Muscle of arm (tissue), 14 donors: ENCODE measurements at places on chromosomes 6 and 20. TPM values are rescaled to one million over a fixed set of nuclear protein-coding genes. Genes with fewer than 3 reads are reported as not detected.

DNA sequence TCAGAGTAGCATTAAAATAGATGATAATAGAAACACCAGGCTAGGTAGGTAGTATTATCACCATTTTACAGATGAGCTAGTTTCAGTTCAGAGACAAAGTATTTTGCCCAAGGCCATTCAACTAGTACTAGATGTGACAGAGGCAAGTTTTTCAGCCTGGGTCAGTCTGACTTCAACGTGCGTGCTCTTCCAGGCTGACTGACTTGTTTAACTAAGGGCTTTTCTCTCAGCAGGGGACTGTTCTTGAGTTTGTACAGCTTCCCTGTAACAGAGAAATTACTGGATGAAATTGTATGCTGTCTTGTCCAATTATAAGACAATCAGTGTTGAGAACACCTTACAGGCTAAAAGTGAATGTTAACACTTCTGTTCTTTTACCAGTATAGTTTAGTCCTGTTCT is 333.5 kb upstream of the MAN1A1 start:
- no peak for DNase-seq

- DNase-seq = no peak
Observed at GRCh38 chr6:87465051-87465450, 7.7 kb upstream of the SLC35A1 start.

- peak; percentile 78 for DNase-seq
Observed at GRCh38 chr6:168638468-168639271, 197.7 kb downstream of the SMOC2 start.

- DNase-seq = no peak
Observed at GRCh38 chr6:110448846-110449540, 27.4 kb downstream of the SLC22A16 start.

GRCh38 chr20:14569641-14570040 is 232.2 kb upstream of the FLRT3 start:
- no peak for DNase-seq

DNA sequence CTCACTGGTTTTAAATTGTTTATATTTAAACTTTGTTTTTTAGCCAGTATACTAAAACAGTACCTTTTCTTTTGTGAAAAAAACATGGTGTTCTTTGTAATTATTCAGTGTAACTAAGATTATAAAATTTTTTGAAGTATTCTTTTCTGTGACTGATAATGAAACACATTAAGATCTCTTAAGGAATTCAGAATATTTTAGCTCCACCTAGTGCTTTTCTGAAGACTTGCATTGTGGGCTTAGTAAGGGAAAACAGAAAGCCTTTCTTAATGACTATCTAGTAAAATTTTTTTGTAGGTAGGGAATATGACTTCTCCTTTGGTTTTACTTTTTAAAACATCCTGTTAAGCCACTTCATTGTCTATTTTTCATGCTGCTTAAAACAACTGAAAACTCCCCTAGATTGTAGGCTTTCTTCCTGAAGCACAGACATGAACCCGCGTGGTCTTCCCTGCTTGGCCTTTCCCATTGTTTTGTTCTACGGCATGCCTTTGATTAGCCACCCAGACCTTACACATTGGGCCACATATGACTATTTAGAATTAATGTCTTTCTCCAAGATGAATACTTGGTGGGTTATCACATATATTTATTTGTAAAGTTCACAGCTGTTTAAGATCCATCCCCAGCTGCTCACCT is 72.1 kb downstream of the AFDN start:
- peak; percentile 20 for DNase-seq

- no peak for DNase-seq
Observed at GRCh38 chr6:8269872-8270454, 165.4 kb downstream of the SLC35B3 start.

DNA sequence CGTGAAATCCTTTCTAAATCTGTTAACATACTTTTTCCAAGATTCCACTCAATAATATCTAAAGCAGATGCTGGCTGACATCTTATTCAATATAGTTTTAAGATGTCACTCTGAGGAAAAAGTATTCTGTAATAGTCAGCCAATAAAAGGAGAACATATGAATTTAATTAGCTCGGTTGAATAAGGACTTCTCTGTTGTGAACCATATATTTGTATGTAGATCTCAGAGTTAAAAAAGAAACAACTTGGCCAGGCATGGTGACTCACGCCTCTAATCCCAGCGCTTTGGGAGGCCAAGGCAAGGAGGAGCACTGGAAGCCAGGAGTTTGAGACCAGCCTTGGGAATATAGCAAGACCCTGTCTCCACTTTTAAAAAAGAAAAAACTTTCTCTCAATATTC is 7.4 kb upstream of the CD24 start:
- DNase-seq = peak; percentile 65

DNA sequence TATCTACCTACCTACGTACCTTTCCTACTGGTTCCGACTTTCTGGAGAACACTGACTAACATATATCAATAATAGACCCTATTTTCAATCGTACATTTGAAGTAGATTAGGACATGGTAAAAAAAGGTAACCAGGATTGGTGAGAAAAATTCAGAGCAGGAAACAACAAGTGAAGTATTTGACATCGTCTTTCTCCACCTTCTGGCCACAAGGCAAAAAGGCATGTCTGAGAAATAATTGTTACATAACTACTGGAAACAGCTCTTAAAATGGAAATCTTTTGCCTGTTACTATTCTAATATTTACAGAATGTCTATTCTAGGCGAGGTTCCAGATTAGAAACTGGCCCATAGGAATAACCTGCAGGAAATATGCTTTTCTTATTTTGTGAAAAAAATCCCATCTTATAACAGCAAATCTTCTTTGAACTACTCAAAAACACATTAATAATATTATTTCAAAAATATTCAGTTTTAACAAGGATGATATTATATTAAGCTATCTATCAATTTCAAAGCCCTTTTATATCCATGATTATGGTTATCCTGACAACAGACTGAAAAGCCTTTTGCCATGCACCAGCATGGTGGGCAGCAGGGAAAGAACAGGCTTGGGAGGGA is 80.8 kb downstream of the RCAN2 start:
- DNase-seq = peak; percentile 35

- no peak for DNase-seq
Observed at GRCh38 chr20:45918779-45919537, 7.0 kb upstream of the PLTP start.

GRCh38 chr20:56928007-56928406 is 298.9 kb downstream of the TFAP2C start:
- no peak for DNase-seq

DNA sequence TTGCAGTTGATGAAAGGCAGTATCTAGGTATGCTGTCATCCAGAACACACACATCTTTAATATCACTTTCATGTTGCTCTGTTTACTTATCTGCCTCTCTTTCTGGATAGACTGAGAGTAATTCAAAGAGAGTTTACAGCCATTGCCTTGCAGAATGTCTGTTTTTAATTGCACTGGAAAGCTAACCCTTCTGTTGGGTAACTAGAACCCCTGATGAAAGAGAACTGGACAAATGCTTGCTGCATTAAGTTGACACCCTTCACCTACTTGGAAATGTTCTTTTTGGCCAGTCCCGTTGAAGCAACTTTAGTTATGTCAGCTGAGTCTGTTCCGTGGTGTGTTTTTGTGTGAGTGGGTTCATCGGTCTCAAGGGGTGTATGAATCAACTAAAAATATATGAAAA is 383.8 kb upstream of the CITED2 start:
- no peak for DNase-seq

GRCh38 chr6:87375315-87375714 is 30.7 kb downstream of the C6orf163 start:
- no peak for DNase-seq

DNA sequence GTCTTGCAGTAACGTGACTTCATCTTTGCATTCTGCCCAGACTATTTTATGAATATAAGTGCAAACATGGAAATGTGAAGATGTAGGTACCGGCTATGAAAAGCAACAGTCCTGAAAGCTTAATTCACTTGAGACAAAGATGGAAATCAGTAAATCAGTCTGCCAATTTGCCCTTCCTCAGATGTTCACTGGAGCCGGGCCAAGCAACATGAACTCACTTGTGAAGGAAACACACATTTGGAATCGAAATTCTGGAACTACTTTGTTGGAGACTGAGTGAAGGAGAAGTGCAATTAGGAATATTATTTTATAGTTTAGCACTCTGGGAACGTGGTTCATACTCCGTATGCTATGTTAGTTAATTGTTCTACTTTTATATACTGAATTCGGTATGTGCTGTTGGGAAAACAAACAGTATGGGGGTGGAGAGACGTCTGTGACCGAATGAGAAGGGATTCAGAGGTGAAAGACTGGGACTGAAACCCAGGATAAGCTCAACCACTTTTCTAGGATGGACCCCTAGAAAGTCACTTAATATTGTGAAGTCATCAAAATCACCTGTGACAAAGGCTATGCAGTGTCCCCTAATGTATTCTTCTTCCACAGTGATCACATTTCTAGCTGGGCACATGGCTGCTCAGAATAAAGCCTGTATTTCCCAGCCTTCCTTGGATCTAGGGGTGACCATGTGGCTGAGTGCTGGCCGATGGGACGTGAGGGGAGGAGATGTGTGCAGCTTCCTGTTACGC is 95.5 kb downstream of the PREX1 start:
- DNase-seq = no peak

DNA sequence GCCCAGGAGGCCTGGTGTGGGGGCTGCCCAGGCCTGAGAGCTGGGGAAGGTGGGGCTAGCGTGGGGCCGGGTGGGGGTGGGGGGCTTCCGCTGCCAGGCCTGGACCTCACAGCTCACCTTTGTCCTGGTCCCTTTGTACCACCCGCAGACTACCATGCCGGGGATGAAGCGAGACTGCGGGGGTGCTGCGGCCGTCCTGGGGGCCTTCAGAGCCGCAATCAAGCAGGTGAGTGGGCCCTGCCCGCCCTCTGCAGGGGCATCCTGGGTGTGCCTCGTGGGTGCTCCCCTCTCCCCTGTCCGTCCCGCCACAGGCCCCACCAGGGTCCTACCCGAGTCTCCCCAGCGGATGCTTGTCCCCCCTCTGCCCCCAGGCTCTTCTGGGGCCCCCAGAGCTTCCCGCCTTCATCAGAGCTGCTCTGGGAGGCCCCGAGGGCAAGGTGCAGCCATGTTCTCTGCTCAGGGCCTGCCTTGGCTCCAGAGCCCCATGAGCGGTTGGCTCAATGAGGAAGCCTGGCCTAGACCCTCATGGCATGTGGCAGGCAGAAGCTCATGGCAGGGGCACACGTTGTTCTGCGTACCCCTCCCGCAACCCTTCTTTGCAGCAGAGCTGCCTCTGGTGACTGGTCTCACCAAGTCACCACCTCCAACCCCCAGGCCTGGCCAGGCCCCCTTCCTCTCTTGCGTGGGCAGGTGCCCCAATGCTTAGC is 14.5 kb downstream of the NPEPL1 start:
- DNase-seq = no peak

DNA sequence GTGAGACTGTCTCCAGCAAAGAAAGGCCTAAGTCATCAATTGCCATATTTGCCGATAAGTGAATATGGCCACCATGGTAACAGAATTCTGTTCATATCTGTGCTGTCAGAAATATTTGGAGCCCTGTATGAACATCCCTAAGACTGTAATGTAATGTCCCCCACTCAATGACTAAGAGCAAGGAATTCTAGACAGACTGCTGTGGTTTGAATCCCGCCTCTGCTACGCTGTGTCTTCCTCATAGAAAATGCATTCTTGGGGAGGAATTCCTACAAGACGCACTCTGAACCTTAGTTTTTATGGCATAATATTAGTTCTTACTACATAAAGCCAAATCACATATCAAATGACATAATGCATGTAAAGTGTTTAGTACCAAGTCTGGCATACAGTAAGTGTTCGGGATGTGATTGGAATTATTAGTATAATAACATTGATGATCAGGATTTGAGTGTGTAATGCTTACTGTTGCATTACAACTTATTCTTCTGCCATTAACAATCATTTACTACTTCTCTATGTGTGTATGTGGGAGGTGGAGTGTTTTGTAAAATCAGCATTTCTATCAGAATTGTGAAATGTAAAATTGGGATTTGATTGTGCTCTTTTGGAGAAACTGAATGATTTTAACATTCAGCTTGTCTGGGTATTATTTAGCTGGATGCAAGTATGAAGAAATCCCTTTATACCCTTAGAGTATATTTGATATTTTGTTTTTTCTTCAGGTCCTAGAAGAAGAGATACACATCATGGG is 103.0 kb downstream of the OLIG3 start:
- DNase-seq = no peak

- no peak for DNase-seq
Observed at GRCh38 chr20:39206899-39207564, 244.9 kb downstream of the DHX35 start.

- DNase-seq = no peak
Observed at GRCh38 chr6:14038467-14039437, 78.8 kb upstream of the CD83 start.

DNA sequence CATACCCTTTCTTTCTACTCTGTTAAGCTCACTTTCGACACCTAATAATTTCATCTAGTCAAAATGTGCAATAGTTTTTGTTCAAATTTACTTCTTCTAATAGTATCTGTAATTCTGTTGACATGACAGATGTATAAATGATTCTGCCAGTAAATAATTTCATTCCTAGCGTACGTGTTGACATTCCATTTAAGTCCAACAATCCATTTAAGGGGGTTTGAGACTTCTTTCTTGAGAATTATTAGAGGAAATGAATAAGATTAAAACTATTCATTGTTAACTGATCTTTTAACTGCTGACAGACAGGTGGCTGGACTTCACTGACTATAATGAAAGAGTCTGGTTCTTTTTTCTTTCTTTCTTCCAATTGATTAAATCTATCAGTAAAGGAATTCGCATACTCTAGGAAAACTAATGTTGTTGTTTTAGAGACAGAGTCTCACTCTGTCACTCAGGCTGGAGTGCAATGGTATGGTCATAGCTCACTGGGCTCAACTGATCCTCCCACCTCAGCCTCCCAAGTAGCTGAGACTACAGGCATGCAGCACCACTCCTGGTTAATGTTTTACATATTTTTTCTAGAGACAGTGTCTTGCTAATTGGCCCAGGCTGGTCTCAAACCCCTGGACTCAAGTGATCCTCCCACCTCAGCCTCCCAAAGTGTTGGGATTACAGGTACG is 55.9 kb downstream of the MAP3K5 start:
- DNase-seq = no peak

PHACTR1 gene
- 9.2 TPM for polyA plus RNA-seq

ADGRF1 gene
- polyA plus RNA-seq = 0.03 TPM

UST gene
- polyA plus RNA-seq = 19.5 TPM

ZNF334 gene
- polyA plus RNA-seq = 8.2 TPM

SLC17A1 gene
- polyA plus RNA-seq = not detected

TAP1 gene
- 6.8 TPM for polyA plus RNA-seq

CST4 gene
- polyA plus RNA-seq = not detected

HTR1E gene
- polyA plus RNA-seq = not detected

SAMD3 gene
- polyA plus RNA-seq = 6.0 TPM

USP49 gene
- polyA plus RNA-seq = 10.3 TPM
